ENCODE measurements at places on chromosomes 7 and 10.

DNA sequence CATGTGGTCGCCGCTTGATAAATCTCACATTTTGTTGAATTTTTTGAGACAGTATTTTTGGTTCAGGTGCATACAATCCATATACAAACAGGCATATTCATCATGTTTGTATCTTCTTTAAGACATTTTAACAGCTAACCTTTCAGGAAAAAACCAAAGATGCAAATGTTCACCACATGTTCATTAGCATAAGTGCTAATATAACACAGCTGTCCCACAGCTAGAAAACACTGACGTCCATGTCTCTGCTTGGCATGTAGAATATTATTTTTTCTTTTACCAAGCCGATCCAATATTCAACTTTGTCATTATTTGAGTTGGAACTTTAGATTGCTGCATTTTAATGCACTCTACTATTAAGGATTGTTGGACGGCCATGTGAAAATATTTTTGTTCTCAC, 31.2 kb downstream of the BMPER start:
- DNase-seq = no peak

- no peak for DNase-seq
Observed at GRCh38 chr10:72392571-72392970, 37.9 kb upstream of the DNAJB12 start.

- no peak for DNase-seq
Observed at GRCh38 chr10:101879456-101880231, 36.0 kb upstream of the KCNIP2 start.

GRCh38 chr7:40599836-40600235, 465.0 kb downstream of the SUGCT start:
- DNase-seq = no peak

GRCh38 chr10:33901166-33901565, 566.7 kb upstream of the NRP1 start:
- DNase-seq = no peak

GRCh38 chr7:71705901-71706596, 574.1 kb downstream of the GALNT17 start:
- no peak for DNase-seq

GRCh38 chr7:28754027-28754426, 204.1 kb downstream of the TRIL start:
- DNase-seq = no peak

DNA sequence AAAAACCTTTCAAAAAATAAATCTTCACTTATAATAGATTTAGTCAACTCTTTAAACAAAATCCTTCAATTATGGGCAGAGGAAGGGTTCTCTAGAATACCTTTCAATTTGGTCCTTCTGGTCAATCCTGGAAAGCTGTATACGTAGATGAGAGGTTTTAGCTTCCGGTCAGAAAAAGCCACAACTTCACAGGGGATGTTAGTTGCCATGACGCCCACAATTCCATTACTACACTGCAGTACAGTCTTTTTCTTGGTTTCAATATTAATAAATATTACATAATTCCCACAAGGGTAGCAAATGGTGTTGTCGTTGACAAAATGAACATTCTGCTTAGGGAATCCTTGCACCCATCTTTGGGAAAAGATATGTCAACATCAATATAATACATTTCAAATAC, 1.7 kb downstream of the CFAP43 start:
- DNase-seq = no peak

DNA sequence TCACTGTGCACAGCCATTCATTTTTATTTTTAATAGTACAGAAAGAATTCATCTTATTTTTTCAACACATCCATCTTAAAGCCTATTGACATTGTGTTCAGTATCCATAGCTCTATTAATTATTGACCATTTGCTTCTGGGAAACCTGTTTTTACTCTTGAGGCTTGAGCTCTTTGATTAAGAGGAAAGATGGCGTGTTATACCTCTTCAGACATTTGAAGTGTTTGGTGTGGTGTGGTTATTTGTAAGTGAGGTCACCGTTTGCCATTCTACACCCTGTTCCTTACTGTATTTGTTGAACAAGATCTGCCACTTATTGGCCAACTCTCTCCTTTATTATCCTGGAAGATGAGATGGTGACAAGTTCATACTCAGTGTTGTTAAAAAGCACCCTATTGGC, 18.4 kb downstream of the C7orf57 start:
- no peak for DNase-seq

- DNase-seq = no peak
Observed at GRCh38 chr7:11458736-11459483, 373.1 kb downstream of the THSD7A start.

DNA sequence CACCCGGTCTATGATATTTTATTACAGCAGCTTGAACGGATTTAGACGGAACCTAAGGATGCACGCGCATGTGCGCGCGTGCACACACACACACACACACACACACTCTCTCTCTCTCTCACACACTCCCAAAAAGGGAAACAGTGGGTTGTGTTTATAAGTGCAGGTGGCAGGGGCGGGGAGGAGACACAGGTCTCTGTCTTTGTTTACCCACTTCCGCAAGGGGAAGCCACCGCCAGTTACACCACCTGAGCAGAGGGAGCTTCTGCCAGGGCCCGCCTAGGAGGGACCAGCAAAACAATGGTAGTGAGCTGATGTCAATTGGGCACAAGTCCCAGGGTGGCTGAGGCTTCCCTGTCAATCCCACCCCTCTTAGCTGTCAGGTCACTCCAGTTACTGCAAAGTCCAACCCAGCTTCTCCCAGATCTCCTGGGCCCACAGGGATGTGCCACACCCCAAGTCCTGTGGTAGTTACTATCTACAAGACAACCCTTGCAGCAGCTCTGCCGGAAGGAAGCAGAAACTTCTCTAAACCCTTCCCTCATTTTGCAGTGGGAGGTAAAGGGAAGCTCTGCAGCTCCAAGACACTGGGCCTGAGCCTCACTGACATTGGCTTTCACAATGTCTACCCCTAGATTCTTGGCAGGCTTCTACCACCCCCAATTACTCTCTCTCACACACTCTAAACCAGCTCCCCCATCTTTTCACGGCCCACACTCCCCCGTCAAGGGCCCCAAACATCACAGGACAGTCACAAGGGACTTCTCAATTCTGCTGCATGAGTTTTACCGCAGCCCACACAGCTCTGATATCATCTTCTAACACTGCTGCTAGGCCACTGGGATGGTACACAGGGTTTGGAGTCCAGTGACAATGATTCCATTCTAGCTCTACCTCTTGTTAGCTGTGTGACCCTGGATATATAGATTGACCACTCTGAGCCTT, 17.6 kb downstream of the ANXA11 start:
- peak; percentile 37 for DNase-seq

DNA sequence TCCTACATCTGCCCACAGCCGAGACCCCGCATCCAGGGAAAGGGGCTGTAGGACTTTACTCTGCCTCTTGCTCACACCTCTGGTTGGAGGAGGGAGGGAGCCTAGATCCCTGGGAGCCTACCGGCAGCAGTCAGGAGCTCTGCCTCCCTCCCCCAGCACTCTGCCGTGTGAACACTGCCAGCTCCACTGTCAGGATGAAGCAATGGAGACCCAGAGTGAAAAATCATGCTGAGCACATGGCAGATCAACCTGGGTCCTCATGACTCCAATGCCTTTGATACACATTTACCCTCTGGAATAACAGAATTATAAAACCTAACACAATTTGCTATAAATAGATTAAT, 477.7 kb downstream of the TNS3 start:
- no peak for DNase-seq

DNA sequence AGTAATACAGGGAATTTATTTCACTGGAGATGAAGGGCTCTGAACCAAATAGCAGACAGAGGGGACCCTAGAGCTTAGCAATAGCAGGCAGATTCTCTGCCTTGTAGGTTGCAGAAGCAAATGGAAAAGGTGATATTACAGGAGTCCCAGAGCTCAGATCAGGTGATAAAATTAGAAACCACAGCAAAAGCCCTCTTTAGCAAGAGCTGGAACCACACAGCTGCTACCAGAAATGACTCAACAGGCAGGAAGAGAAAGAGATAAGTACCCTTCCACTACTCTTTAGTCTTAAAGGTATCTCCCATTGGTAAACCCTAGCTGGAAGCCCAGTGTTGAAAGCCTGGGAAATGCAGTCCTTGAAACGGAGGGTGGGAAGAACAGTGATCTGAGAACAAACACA, 535.6 kb upstream of the GHITM start:
- DNase-seq = no peak

DNA sequence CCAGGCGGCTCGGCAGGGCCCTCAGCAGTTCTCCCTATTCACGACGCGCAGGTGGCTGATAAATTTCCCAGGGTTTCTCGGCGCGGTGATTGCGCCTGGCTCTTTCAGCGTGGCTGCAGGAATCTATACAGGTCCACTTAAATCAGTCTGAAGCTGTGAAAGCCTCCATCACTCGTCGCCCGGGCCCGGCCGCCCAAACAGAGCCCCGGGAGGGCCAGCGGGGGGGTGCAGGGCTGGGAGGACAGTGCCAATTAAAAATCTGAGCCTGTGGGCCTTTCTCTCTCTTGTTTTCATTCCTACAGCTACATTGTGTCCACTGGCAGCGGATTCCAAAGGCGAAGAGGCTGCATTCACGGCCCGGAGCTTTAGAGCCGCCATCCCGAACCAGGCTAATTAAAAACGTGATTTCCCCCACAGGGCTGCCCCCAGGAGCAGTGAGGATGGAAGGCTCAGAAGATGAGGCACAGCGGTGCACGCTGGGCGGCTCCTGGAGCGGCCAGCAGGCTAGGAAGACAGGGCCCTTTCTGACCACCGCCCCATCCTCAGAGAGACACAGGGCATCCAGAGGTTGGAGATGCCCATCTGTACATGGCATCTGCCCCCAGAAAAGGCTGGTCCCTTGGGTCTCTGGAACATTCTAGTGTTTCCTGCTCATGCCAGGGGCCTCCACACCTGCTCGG, 100.7 kb downstream of the FAM53B start:
- no peak for DNase-seq

- DNase-seq = no peak
Observed at GRCh38 chr7:101200862-101201599, at the start of gene MOGAT3. TSS of gene MOGAT3 (minus strand) at chr7:101201036. CDS start at chr7:101200854, 182 bp downstream.

- DNase-seq = no peak
Observed at GRCh38 chr10:112732277-112732921, 217.6 kb upstream of the TCF7L2 start.

DNA sequence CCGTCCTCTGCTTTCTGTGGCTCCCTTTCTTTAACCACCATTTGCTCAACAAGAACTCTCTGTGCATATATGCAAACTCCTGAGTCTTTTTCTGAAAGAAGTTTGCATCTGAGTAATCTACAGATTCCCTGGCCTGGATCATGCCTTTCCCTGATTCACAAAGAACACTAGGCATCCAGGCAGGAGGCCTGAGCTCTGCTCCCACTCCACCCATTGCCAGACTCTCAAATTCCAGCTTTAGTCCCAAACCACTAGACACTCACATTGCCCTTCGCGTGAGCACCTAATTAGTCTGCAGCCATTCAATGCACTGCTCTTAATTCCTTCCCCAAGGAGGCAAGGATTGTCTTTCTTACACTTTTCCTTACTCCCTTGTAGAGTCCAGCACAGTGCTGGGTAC, 60.9 kb downstream of the ABCC2 start:
- no peak for DNase-seq

Data from activated T-helper 9 cell treated with anti-CD3 and anti-CD28 coated beads, Interleukin-2, amount 50 U/mL, for 16 hours (primary cell).